ENCODE measurements at places on chromosomes 6 and 20.
A peak's percentile ranks its signal among the peaks of the same experiment; 100 is the strongest.

DNA sequence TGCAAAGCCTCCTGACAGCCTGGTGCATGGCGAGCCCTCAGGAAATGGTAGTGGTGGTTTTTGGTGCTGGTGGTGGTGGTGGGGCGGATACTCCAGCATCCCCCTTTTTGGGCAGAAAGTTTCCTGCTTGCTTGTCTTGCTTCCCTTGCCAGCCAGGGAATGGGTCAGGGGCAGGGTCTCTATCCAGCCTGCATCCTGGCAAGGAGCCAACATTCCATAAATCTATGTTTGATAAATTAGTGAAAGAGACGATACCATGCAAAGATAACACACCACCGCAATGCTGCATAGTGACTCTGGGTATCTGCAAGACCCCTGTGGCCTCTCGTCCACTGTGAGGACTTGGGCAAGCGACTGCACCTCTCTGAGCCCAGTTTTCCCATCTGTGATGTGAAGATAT is 246.2 kb downstream of the LRFN2 start:
- DNase-seq, result no peak

- DNase-seq, result peak; percentile 71
Measured at GRCh38 chr6:31752739-31753319, 9.6 kb upstream of the SAPCD1 start.

- no peak for DNase-seq
Measured at GRCh38 chr6:151494235-151494935, 568 bp downstream of the CCDC170 start.

DNA sequence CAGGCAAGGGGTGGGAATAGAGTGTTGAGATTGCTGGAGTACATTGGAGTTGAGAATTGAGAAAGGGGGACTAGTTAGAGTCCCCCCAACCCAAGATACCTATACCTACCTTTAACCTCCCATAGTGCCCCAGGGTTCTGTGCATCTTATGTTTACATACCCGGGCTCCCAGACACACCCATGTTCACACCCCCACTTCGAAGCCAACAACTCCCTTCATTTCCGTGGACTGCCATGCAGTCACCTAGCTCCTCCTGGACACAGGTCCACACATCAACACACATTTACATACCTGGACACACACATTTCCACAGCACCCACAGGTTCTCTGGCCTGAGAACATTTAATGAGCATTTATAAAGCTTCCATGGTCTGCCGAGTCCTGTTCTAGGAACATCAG is 5.1 kb downstream of the TMEM63B start:
- DNase-seq, result no peak

- DNase-seq, result peak; percentile 13
Measured at GRCh38 chr6:149566410-149567193, 427 bp downstream of the GINM1 start.

DNA sequence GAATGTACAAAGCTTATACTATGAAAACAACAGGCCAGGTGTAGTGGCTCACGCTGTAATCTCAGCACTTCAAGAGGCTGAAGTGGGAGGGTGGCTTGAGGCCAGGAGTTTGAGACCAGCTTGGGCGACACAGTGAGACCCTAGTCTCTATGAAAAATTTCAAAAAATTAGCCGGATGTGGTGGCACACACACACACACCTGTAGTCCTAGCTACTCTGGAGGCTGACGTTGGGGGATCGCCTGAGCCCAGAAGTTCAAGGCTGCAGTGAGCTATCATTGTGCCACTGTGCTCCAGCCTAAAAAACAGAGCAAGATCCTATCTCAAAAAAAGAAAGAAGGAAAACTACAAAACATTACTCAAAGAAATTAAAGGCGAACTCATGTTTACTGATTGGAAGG is 7.3 kb upstream of the ASF1A start:
- DNase-seq, result no peak

DNA sequence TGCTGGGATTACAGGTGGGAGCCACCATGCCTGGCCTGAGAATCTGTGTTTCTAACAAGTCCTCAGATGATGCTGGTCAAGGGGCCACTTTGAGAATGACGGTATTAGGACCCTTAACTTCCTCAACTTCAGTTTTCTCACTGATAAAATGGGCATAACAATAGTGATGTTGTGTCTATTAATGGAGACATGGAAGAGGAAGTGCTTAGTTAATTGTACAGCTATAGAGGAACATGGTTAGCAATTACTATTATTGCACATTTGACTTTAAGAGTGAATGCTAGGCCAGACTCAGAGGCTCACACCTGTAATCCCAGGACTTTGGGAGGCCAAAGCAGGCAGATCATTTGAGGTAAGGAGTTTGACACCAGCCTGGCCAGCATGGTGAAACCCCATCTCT is 12.7 kb downstream of the DPPA5 start:
- no peak for DNase-seq

Measured in fibroblast of upper back skin (primary cell).